ENCODE measurements at places on chromosomes 2 and 18. TPM values are rescaled to one million over a fixed set of nuclear protein-coding genes. Genes with fewer than 3 reads are reported as not detected.
A peak's percentile ranks its signal among the peaks of the same experiment; 100 is the strongest.

SERPINB13 gene
- total RNA-seq = not detected

AFF3 gene
- total RNA-seq = 11.0 TPM

TMEM178A gene
- total RNA-seq = 5.7 TPM

SERPINB5 gene
- not detected for total RNA-seq

TTN gene
- total RNA-seq = 3.6 TPM

SMIM21 gene
- not detected for total RNA-seq

DNA sequence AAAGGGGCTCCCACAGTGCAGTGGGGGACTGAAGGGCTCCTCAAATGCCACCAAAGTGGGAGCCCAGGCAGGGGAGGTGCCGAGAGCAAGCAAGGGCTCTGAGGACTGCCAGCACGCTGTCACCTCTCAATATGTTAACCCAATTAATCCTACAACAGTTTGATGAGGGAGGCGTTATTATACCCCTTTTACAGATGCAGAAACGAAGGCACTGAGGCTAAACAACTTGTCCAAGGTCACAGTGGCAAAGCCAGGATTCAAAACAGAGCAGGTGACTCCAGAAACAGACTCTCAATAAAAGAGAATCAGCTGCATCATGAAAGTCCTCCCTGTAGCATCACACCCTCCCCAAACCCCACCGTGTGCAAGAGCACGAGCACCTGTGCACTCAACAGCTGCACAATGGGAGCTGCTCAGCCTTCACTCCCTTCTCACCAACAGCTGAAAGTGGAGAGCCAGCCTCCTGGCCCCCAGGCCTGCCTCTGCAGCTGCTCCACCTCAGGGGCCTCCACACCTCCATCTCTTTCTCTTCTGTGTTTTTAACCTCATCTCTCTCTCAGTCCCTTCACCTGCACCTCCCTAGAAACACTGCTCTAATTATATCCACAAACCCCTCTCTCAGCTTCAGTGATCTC lies 8.1 kb downstream of the NPC1 start:
- DNase-seq = no peak
- no peaks in the 10 kb centered on the region for H3K36me3 ChIP-seq

GRCh38 chr2:157414050-157414449 lies 29.8 kb downstream of the CYTIP start:
- no peak for DNase-seq
- H3K4me1 ChIP-seq = no peaks in the 10 kb centered on the region
- no peak overlapping the region for H3K4me3 ChIP-seq
- no peaks in the 10 kb centered on the region for H3K27me3 ChIP-seq
- H3K36me3 ChIP-seq = no peaks in the 10 kb centered on the region

- no peaks in the 10 kb centered on the region for H3K36me3 ChIP-seq
- DNase-seq = no peak
- H3K4me3 ChIP-seq = no peak overlapping the region
- no peaks in the 10 kb centered on the region for H3K4me1 ChIP-seq
- H3K27me3 ChIP-seq = no peaks in the 10 kb centered on the region
- no peak overlapping the region for H3K27ac ChIP-seq
Measured at GRCh38 chr18:49177812-49178211, 227.0 kb upstream of the SMAD7 start.

DNA sequence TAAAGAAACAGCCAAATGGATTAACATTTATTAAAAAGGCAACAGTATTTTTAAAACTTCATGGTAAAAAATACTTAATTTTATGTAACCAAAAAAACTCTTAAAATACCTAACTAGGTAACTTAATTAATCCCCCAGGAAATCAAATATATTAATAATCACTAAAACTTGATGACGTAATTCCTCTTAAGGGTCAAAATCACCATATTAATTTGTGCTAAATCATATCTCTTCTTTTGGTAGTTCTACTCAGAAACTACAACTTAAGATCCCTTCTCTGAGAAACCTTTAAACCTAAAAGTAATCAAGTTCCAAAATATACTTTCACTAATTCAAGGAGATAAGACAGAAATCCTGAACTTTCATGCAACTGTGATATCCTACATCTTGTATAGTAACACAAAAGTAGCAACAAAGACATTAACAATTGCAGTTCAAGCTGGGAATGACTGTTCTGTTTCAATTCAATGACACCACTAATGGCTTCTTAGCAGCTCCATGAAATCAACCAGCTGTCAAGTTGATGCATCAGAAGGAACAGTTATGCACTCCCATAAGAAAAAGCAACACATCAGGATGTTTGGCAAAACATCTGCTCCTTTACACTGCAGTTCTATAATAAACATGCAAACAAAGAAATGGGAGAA lies 4.0 kb downstream of the BAZ2B start:
- no peak overlapping the region for H3K27ac ChIP-seq
- H3K27me3 ChIP-seq = no peaks in the 10 kb centered on the region
- no peaks in the 10 kb centered on the region for H3K36me3 ChIP-seq

DNA sequence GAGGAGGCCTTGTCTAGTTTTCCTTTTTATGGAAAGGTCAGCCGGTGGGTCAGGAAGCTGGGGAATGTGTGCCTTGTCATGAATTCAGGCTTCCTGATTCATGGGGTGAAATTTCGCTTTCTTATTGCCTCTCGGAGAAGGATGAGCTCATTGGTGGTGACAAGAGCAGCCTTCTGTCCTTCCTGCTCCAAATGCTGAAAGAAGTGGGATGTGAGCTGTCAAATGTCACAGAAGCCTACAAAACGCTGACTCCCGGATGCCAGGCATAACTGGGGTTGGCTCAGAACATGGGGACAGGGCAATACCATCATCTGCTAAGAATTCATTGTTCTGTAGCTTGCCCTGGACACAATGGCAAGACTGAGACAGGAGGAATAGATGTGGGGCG lies 55.8 kb upstream of the FAM136A start:
- H3K27me3 ChIP-seq = no peaks in the 10 kb centered on the region
- no peaks in the 10 kb centered on the region for H3K4me1 ChIP-seq
- H3K27ac ChIP-seq = no peak overlapping the region
- H3K4me3 ChIP-seq = no peak overlapping the region
- DNase-seq = peak; percentile 31
- H3K36me3 ChIP-seq = no peaks in the 10 kb centered on the region

DNA sequence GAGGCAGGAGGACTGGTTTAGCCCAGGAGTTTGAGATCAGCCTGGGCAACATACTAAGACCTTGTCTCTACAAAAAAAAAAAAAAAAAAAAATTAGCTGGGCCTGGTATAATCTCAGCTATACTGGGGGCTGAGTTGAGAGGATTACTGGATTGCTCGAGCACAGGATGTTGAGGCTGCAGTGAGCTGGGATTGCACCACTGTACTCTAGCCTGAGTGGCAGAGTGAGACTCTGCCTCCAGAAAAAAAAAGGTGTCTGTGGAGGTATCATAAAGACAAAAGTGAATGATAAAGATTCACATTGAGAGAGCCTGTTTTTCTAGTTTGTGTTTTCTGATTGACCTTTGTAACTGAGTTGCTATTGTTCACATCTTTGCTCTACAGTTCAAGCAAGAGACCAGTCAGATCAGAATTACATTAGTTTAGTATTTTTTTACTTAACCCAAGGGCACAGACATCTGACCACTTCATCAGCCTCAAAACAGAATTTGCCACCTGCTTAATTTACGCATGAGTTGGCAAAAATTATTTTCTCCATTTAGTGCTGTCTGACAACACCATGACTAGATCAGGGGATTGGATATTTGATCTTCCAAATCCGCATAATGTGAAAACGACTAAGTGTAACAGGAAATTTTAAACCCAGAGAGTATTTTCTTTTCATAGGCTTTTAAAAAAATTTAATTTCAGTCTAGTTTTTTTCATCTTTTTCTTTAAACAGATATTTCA lies 271.0 kb downstream of the TGIF1 start:
- peaks cover 17% of the 10 kb centered on the region for H3K4me1 ChIP-seq
- H3K27ac ChIP-seq = peak overlapping the region; percentile 60

DNA sequence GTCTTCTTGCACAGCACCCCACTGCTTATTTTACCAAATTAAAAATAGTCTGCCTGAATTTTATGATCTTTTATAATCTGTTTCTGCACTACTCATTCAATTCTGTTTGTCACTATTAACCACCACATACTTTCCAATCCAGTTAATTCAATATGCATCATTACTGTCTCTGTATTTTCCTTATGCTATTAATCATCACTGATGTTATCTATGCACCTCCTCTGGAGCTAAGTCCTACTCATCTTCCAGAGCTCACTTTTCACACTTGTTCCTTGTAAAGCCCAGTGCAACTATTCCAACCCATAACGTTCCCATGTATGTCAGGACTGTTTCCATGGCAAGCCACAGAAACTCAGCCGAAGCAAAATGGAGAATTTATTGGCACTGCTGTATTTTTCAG lies 713.6 kb downstream of the PLCL1 start:
- DNase-seq = no peak
- no peaks in the 10 kb centered on the region for H3K27me3 ChIP-seq
- no peaks in the 10 kb centered on the region for H3K4me1 ChIP-seq
- no peak overlapping the region for H3K4me3 ChIP-seq

GRCh38 chr2:66846887-66847286 lies 412.0 kb downstream of the MEIS1 start:
- peak; percentile 49 for DNase-seq
- H3K27me3 ChIP-seq = no peaks in the 10 kb centered on the region
- H3K4me1 ChIP-seq = no peaks in the 10 kb centered on the region
- no peak overlapping the region for H3K4me3 ChIP-seq
- H3K36me3 ChIP-seq = no peaks in the 10 kb centered on the region

GRCh38 chr2:169478339-169478738 lies 955 bp upstream of the BBS5 start:
- DNase-seq = no peak
- peaks cover 8% of the 10 kb centered on the region for H3K36me3 ChIP-seq
- no peak overlapping the region for H3K27ac ChIP-seq
- no peaks in the 10 kb centered on the region for H3K27me3 ChIP-seq
- no peak overlapping the region for H3K4me3 ChIP-seq

- H3K4me1 ChIP-seq = no peaks in the 10 kb centered on the region
- no peak overlapping the region for H3K27ac ChIP-seq
- no peaks in the 10 kb centered on the region for H3K27me3 ChIP-seq
- no peak for DNase-seq
- no peak overlapping the region for H3K4me3 ChIP-seq
- no peaks in the 10 kb centered on the region for H3K36me3 ChIP-seq
Measured at GRCh38 chr18:72840109-72840508, 27.7 kb downstream of the NETO1 start.

DNA sequence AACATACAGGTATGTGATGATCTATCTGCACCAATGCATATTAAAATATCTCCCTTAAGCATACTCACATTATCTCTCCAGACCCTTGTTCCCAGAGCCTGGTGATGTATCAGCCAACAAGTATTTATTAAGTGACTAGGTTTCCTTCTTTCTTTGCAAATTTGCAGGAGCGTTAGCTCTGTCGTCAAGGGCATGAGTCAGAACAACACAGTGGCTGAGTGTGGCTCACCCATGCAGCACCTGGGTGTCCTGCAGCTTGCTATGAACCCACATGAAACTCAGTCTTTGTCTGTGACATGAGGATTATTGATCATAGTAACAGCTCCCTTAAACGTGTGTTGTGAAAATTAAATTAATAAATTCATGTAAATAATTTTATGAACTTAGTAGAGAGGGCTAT lies 96.6 kb downstream of the PIEZO2 start:
- H3K27ac ChIP-seq = no peak overlapping the region
- no peaks in the 10 kb centered on the region for H3K27me3 ChIP-seq
- no peak overlapping the region for H3K4me3 ChIP-seq

DNA sequence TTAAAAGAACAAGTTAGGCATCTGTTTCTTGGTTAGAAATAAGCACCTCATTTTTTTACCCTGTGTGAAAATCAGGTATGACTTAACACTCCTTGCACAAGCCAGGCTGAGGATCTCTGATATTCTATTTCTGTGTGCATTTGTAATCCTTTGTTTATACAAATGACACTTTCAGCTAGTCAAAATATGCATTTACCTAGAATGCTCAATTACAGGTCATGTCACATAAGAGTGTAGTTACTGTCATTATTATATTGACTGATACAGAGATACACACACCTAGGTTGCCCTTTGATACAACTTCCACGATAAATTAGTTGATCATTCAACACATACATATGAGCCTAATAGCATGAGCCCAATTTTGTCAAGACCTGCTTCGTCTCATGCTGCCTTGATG lies 144.3 kb downstream of the CHST9 start:
- DNase-seq = no peak
- H3K4me1 ChIP-seq = no peaks in the 10 kb centered on the region
- no peak overlapping the region for H3K4me3 ChIP-seq
- no peak overlapping the region for H3K27ac ChIP-seq
- no peaks in the 10 kb centered on the region for H3K36me3 ChIP-seq
- no peaks in the 10 kb centered on the region for H3K27me3 ChIP-seq

DNA sequence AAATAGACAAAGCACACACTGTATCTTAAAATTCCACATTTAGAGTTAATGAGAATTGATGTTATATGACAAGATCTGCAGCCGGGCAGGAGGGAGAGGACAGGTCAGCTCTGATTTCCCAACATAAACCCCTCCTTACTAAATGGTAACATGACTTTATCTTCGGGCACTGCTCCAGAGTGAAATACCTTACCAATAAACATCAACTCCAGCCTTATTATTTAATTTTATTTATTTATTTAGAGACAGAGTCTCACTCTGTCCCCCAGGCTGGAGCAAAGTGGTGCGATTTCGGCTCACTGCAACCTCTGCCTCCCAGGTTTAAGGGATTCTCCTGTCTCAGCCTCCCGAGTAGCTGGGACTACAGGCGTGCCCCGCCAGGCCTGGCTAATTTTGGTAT lies 1.7 kb downstream of the CYB5A start:
- peaks cover 19% of the 10 kb centered on the region for H3K4me1 ChIP-seq
- H3K27me3 ChIP-seq = no peaks in the 10 kb centered on the region
- no peak for DNase-seq
- H3K36me3 ChIP-seq = peaks cover 15% of the 10 kb centered on the region

DNA sequence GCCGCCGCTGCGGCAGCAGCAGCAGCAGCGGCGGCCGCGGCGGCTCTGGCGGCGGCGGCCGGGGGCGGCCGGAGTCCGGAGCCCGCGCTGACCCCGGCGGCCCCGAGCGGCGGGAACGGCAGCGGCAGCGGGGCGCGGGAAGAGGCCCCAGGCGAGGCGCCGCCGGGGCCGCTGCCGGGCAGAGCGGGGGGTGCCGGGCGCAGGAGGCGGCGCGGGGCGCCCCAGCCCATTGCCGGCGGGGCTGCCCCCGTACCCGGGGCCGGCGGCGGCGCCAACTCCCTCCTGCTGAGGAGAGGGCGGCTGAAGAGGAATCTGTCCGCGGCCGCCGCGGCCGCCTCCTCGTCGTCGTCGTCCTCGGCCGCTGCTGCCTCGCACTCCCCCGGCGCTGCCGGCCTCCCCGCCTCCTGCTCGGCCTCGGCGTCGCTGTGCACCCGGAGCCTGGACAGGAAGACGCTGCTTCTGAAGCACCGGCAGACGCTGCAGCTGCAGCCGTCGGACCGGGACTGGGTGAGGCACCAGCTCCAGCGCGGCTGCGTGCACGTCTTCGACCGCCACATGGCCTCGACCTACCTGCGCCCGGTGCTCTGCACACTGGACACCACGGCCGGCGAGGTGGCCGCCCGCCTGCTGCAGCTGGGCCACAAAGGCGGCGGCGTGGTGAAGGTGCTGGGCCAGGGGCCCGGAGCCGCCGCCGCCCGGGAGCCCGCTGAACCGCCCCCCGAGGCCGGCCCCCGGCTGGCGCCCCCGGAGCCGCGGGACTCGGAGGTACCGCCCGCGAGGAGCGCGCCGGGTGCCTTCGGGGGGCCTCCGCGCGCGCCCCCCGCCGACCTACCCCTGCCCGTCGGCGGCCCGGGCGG lies 646 bp downstream of the PHLPP1 start:
- DNase-seq = peak; percentile 91
- peaks cover 9% of the 10 kb centered on the region for H3K4me1 ChIP-seq
- peak overlapping the region; percentile 98 for H3K27ac ChIP-seq
- H3K27me3 ChIP-seq = no peaks in the 10 kb centered on the region
